A549 treated with CpdA at 1 μM for 4 hours (cell line): ENCODE measurements at places on chromosomes 13 and 19. TPM values are rescaled to one million over a fixed set of nuclear protein-coding genes. Genes with fewer than 3 reads are reported as not detected.

Gene ATG4D
- total RNA-seq: 15.1 to 22.5 TPM (median 22.1 TPM) in 5 replicates

Gene CEACAM1
- 1.6 to 2.0 TPM (median 1.8 TPM) in 5 replicates for total RNA-seq

Gene ANGPTL8
- not detected in 5 replicates for total RNA-seq

Gene KIR2DL4
- not detected in 5 replicates for total RNA-seq

Gene MRPL4
- 55.5 to 80.2 TPM (median 74.8 TPM) in 5 replicates for total RNA-seq

Gene BRME1
- total RNA-seq: 0.09 to 0.64 TPM (median 0.46 TPM) in 3 of 5 replicates, not detected in the others

Gene ZNF577
- total RNA-seq: 0.06 to 0.15 TPM (median 0.09 TPM) in 4 of 5 replicates, not detected in the other

Gene C19orf81
- 4.4 to 11.2 TPM (median 9.5 TPM) in 5 replicates for total RNA-seq

Gene ARHGAP45
- total RNA-seq: 1.8 to 2.2 TPM (median 2.0 TPM) in 5 replicates

Gene DCT
- total RNA-seq: not detected in 5 replicates

Gene ZNF600
- 0.18 to 0.33 TPM (median 0.25 TPM) in 4 of 5 replicates, not detected in the other for total RNA-seq

Gene FUT2
- total RNA-seq: not detected in 5 replicates

Gene ZNF43
- 1.7 to 3.7 TPM (median 3.1 TPM) in 5 replicates for total RNA-seq

Gene POU2F2
- total RNA-seq: 0.27 to 0.55 TPM (median 0.48 TPM) in 5 replicates

Gene COL5A3
- 3.8 to 5.2 TPM (median 4.0 TPM) in 5 replicates for total RNA-seq

Gene RCBTB1
- total RNA-seq: 8.2 to 10.1 TPM (median 9.0 TPM) in 5 replicates

Gene PEX11G
- total RNA-seq: 1.6 to 2.6 TPM (median 2.1 TPM) in 5 replicates

Gene TSSK6
- 0.83 to 2.1 TPM (median 2.0 TPM) in 5 replicates for total RNA-seq

Gene CLEC17A
- not detected in 5 replicates for total RNA-seq

Gene PIN1
- total RNA-seq: 55.7 to 83.0 TPM (median 74.8 TPM) in 5 replicates

Gene KLK2
- 0.03 TPM in 1 of 5 replicates, not detected in the others for total RNA-seq

Gene PNMA8B
- not detected in 5 replicates for total RNA-seq

Gene KLK8
- not detected in 5 replicates for total RNA-seq

Gene HMGB1
- total RNA-seq: 512 to 780 TPM (median 532 TPM) in 5 replicates

Gene A1BG
- total RNA-seq: 8.0 to 14.5 TPM (median 12.0 TPM) in 5 replicates

Gene ZNF780B
- total RNA-seq: 5.1 to 7.6 TPM (median 5.8 TPM) in 5 replicates

Gene CD79A
- total RNA-seq: 0.52 to 1.3 TPM (median 1.0 TPM) in 5 replicates

Gene LGI4
- total RNA-seq: 0.06 to 0.27 TPM (median 0.13 TPM) in 4 of 5 replicates, not detected in the other

Gene TNNI3
- 6.7 to 8.9 TPM (median 7.7 TPM) in 5 replicates for total RNA-seq

Gene CAPNS1
- 1,446 to 2,206 TPM (median 2,101 TPM) in 5 replicates for total RNA-seq

Gene CACNA1A
- 0.03 to 0.18 TPM (median 0.14 TPM) in 4 of 5 replicates, not detected in the other for total RNA-seq

Gene LILRB4
- total RNA-seq: 0.07 TPM in 1 of 5 replicates, not detected in the others

Gene OR4F17
- total RNA-seq: not detected in 5 replicates

Gene ATXN8OS
- not detected in 5 replicates for total RNA-seq

Gene SULT2A1
- not detected in 5 replicates for total RNA-seq

Gene SOHLH2
- not detected in 5 replicates for total RNA-seq

Gene TSPAN16
- not detected in 5 replicates for total RNA-seq
